M059J (cell line): ENCODE measurements at places on chromosomes 4 and X.

DNA sequence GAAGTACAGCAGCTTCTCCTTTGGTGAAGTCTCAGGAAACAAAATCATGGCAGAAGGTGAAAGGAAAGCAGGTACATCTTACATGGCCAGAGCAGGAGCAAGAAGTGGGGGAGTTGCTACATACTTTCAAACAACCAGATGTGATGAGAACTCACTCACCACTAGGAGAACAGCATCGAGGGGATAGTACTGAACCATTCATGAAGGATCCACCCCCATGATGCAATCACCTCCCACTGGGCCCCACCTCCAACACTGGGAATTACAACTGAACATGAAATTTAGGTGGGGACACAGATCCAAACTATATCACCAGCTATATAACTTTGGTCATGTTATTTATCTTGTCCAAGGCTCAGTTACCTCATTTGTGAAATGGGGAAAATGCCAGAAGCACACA, 159.4 kb downstream of the OPHN1 start:
- no peak for DNase-seq

DNA sequence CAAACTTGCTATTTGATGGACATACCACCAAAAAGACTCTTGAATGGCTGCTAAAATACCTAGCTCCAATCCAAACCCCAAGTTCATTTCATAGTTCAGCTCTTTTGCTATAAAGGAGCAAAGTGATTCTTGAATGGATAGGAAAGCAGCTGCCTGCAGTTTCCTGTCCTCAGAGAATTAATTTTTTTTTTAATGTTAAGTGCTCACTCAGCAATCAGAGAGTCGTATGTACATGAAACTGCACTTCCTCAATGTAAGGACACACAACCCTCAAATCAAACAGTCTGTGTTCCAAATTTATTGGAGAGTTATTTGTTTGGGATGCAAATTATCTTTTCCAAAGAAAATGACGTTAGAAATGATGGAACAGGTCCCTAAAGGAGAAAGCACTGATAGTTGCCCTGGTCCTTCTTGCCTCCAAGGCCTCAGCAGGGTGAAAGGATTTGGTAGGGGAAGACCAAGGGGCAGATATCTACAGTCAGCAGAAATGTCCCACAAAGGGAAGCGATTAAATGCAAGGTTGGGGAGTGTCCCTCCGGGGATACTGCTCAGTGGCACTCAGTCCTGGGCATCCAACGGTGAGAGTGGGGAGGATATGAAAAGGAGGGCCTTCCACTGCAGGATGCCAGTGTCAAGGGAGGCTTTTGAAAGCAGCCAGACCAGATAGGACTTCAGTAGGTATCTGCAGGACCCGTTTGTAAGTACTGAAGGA, 67.2 kb upstream of the RASGEF1B start:
- no peak for DNase-seq

DNA sequence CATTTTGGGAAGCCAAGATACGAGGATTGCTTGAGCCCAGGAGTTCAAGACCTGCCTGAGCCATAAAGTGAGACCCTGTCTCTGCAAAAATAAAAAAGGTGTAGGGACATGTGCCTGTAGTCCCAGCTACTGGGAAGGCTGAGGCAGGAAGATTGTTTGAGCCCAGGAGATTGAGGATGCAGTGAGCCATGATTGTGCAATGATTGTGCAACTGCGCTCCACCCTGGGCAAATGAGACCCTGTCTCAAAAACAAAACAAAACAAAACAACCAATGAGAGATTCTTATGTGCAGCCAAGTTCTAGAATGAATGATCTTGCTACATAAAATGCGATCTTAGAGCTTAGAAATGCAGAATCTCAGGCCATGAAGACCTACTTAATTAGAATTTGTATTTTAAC, 22.5 kb downstream of the SLC9B2 start:
- no peak for DNase-seq

GRCh38 chrX:47628982-47629381, 748 bp downstream of the CFP start:
- peak; percentile 15 for DNase-seq

- DNase-seq = peak; percentile 62
Observed at GRCh38 chrX:118823263-118824172, at the start of gene ZCCHC12. ZCCHC12 (plus strand) TSS chrX:118823824; CDS start chrX:118825245, 1,421 bp downstream.

DNA sequence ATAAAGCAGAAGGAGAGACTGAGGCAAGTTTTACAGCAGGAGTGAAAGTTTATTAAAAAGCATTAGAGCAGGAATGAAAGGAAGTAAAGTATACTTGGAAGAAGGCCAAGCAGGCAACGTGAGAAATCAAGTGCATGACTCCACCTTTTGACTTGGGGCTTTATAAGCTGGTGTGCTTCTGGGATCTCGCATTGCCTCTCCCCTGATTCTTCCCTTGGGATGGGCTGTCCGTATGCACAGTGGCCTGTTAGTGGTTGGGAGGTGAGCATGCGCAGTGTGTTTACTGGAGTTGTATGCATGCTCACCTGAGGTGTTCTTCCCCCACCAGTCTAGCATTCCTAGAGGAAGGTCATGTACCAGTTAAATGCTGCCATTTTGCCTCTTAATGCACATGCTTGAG, 29.1 kb upstream of the C1QTNF7 start:
- peak; percentile 55 for DNase-seq

DNA sequence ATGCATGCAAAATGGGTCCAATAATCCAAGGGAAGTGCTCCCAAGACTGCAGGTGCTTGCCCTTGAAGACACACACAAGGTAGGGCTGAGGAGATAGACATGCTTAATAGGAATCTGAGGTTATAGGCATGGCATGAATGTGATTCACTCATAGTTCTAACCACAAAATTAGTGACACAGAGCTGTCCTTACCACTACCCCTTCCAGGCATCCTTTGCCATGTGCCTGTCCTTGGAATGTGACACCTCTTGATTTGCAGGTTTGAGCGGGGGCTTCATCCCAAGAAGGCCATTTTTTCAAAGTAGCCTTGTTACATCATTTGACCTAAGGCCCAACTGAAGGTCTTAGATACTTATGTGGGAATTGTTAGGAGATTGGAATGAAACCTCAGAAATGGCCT, 112.5 kb downstream of the CCNG2 start:
- DNase-seq = peak; percentile 13

- no peak for DNase-seq
Observed at GRCh38 chr4:91256043-91256442, 1047.7 kb upstream of the GRID2 start.

DNA sequence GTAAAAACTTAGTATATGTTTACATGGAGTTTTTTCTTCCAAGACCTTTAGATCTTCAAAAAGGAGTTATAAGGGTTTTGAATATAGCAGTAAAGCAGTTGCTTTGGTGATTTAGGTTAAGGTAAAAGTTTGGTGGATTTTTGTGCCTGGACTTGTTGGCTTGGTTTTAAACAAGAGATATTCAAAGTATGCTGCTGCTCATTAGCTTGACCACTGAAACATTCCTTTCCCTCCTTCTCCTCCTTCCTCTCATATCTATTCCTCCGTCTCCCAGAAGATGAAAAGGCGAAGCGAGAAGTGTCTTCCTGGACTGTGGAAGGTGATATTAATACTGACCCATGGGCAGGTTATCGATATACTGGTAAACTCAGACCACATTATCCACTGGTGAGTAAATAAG, 38.4 kb downstream of the METAP1 start:
- no peak for DNase-seq

DNA sequence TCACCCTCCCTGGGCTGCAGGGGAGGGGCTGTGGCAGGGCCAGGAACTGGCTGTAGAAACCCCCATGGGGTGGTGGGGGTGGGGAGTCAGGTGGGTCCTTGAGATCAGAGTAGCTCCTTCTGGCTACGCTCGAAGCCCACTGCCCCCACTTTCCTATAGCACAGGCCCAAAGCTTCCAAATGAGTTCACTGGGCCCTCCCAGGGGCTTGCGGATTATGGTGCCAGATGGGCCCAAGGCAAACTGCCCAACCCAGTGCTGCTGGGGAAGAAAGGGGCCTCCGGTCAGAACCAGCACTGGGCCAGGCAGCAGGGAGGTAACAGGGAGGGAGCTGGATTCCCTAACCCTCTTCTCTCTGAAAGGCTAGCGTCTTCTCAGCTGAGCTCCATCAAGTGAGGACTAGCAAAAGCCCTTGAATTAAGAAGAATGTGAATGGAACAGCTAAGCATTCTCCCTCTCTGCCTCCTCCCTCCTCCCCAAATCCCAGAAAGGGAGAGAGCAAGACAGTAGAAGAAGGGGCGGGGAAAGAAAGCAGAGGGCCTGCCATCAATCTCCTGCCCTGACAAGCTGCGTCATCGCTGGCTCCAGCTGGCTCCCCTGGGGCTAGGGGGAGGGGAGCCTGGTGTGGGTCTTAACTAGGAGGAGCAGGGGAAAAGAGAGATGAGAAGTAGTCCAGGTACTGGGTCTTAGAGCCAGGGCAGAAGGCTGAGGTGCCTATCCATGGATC, 34.7 kb downstream of the FRMPD3 start:
- DNase-seq = peak; percentile 35

DNA sequence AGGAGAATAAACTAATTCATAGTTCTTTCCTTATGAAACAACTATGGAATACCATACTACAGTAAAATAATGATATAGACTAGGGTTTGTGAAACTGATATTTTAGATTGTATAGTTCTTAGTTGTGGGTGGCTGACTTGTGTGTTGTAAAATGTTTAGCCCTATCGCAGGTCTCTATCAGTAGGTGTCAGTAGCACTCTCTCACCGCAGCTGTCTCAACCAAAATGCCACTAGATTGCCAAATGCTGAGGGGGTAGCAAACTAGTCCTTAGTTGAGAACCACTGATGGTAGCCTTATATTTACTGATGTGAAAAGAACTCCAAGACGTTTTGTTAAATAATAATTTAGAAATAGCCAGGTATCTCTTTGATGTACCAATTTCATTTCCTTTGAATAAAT, 48.1 kb downstream of the RHOXF2B start:
- DNase-seq = no peak

DNA sequence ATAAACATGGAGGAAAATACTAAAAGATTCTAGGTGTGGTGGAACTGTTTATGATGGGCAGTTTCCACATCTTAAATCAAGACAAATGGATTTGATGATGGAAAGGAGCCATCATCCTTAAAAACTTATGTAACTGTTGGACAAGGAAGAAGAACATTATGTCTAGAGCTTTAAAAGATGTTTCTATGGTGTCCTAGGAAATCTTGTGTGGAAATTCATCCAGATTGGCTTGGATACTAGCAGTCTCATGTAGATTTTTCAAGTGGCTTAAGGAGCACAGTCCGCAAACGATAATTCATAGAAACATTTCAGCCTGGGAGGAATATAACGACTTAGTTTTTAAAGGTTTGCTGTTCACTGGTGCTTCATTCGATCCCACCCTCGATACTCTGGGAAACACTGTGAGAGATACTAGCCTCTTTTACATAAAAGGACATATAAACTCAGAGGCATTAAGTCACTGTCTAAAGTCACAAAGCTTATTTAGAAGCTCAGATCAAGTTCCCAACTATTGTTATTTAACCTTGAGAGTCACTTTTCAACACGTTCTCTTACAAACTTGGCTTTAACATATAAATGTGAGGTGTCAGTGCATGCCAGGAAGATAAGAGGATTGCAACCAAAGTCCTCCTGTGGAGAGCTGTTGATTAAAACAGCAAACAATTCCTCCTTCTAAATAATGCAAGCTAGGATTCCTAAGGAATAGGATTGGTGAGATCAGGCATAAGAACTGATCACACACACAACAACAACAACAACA, 135.7 kb upstream of the SCML1 start:
- DNase-seq = no peak

- no peak for DNase-seq
Observed at GRCh38 chr4:180726611-180727010, 1516.6 kb upstream of the TENM3 start.

GRCh38 chrX:80334583-80334982, 85.7 kb upstream of the TENT5D start:
- no peak for DNase-seq

- DNase-seq = no peak
Observed at GRCh38 chr4:144969821-144970220, 128.2 kb downstream of the ANAPC10 start.

DNA sequence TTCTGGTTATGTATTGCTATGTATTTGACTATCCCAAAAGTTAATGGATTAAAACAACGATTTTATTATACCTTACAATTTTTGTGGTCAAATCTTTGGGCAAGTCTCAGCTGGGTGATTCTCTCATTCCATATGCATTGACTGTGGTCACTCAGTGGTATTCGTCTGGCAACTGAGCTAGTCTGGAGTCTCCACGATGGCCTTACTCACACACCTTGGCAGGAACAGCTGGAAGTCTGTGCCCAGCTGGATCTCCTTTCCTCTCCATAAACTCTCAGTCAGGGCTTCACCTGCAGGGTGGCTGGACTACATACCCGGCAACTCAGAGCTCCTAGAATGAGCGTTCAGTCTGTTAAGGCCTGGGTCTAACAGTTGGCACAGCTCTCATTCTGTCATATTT, 141.1 kb upstream of the WDFY3 start:
- DNase-seq = peak; percentile 55

GRCh38 chrX:25869761-25870160, 268.4 kb upstream of the MAGEB18 start:
- no peak for DNase-seq

DNA sequence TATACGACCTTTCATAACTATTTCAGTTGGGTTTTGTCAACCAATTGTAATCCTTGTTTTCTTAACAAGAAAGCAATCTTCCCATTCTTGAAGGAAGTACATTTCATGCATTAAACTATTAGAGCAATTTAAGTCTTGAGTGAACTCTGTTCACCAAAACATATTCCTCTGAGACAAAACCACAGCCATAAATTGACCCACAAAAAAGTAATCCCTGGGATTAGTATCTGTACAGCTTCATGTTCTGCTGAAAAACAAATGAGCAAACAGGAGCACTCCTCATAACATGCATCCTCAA, 207.0 kb upstream of the PDE5A start:
- no peak for DNase-seq

DNA sequence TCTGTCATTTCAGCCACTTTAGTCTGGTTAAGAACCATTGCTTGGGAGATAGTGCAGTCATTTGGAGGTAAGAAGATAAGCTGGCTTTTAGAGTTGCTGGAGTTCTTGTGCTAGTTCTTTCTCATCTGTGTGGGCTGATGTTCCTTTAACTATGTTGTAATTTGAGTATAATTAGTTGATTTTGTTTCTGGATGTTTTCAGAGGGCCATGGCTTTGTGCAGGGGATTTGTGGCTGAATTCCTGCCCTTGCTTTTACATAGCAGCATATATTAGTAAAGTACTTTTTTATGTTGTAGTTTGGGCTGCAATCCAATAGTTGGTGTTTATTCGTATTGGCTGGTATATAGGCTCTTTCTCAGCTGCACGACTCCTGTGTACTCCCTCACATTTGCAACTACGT, 339.6 kb downstream of the ANKRD50 start:
- DNase-seq = no peak

- no peak for DNase-seq
Observed at GRCh38 chrX:116975517-116975916, 512.7 kb upstream of the CT83 start.

DNA sequence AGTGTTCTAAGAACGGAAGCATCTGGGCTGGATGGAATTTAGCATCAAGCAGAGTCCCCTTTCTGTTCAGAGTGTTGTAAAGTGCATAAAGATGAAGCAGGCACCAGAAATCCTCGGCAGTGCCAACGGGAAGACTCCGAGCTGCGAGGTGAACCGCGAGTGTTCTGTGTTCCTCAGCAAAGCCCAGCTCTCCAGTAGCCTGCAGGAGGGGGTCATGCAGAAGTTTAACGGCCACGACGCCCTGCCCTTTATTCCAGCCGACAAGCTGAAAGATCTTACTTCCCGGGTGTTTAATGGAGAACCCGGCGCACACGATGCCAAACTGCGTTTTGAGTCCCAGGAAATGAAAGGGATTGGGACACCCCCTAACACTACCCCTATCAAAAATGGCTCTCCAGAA, 29.4 kb downstream of the NSD2 start:
- no peak for DNase-seq

GRCh38 chrX:79444694-79445210, 77.6 kb upstream of the ITM2A start:
- DNase-seq = no peak

GRCh38 chr4:95363559-95363925, 185.2 kb downstream of the UNC5C start:
- peak; percentile 1 for DNase-seq
